ENCODE measurements at places on chromosomes 6 and 20. TPM values are rescaled to one million over a fixed set of nuclear protein-coding genes. Genes with fewer than 3 reads are reported as not detected.

The MACROD2 gene
- total RNA-seq, result 73.0 TPM

The KHDRBS2 gene
- total RNA-seq, result 10.9 TPM

The PGC gene
- 947 TPM for total RNA-seq

The CALHM5 gene
- 1.9 TPM for total RNA-seq

The SLC22A2 gene
- total RNA-seq, result not detected

The CST1 gene
- not detected for total RNA-seq

GRCh38 chr6:4270776-4271175 lies 135.4 kb upstream of the ECI2 start:
- no peak for DNase-seq
- no peak overlapping the region for H3K27ac ChIP-seq
- no peaks in the 10 kb centered on the region for H3K36me3 ChIP-seq
- H3K4me3 ChIP-seq, result no peak overlapping the region

- H3K36me3 ChIP-seq, result no peaks in the 10 kb centered on the region
- DNase-seq, result no peak
- no peak overlapping the region for H3K4me3 ChIP-seq
- H3K27me3 ChIP-seq, result no peaks in the 10 kb centered on the region
Observed at GRCh38 chr6:75326557-75327258, 42.1 kb upstream of the TMEM30A start.

- H3K36me3 ChIP-seq, result no peaks in the 10 kb centered on the region
- no peak overlapping the region for H3K27ac ChIP-seq
- DNase-seq, result no peak
- no peaks in the 10 kb centered on the region for H3K27me3 ChIP-seq
Observed at GRCh38 chr6:165556116-165556843, 106.8 kb downstream of the PDE10A start.
